ENCODE measurements at places on chromosomes 5 and 9.

- DNase-seq: no peak
Observed at GRCh38 chr9:17272536-17272935, 137.7 kb downstream of the CNTLN start.

DNA sequence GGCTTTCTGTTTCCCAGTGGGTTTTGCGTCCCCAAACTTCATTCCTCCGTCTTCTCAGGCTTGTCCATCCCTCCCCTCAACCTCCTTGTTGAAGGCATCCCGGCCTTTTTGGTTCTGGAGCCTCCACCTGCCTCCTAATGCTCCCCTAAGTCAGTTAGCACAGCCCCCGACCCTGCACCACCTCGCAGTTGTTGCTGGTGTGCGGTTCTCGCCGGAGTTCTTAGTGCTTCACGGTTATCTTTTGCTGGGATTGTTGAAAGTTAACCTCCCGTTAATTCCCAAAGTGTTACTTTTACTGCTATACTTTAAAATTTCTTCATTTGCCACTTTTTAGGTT lies 447 bp downstream of the UBLCP1 start:
- DNase-seq: no peak

DNA sequence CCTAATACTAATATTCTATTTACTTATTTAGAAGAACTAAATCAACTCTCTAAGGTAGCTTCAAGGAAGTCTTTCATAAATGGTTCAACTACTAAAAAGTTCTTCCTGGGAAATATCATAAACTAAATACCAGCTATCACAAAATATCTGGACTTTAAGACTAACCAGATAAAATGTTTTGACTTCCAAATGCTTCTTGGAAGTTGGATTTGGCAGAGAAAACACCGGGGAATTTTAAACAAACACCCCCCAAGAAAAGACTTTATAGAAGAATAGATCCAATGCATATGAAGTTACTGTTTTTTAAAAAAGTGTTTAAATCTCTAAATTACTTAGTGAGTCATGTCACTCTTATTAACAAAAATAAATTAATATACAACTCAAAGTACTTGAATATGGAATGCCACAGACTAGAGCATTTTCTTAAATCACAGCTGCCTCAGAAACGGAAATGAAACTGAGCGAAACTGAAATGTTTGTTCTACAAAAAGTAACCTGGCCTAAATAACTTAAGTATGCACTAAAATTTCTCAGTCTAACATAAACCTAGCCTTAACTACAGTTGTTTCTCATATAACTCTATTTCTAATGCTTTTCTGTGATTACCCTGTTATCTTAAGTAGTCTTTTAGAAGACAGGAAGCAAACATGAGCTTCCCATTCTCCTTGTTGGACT lies 6.8 kb downstream of the ABCA1 start:
- DNase-seq: no peak

GRCh38 chr9:1956958-1957357 lies 58.2 kb upstream of the SMARCA2 start:
- DNase-seq: no peak

GRCh38 chr9:124369231-124369797 lies 45.9 kb downstream of the PSMB7 start:
- DNase-seq: no peak
